Activated CD8-positive, alpha-beta memory T cell treated with anti-CD3 and anti-CD28 coated beads, Interleukin-2, amount 10 ng/mL, durations not matched to agents 7 days and 5 days (primary cell): ENCODE measurements at places on chromosomes 11 and 22.
A peak's percentile ranks its signal among the peaks of the same experiment; 100 is the strongest.

GRCh38 chr11:9138612-9139579, 47.5 kb upstream of the SCUBE2 start:
- DNase-seq, result no peak
- H3K4me1 ChIP-seq, result peaks cover 21% of the 10 kb centered on the region
- no peaks in the 10 kb centered on the region for H3K36me3 ChIP-seq

- H3K4me1 ChIP-seq, result peaks cover 57% of the 10 kb centered on the region
- peak overlapping the region; percentile 98 for H3K4me3 ChIP-seq
- H3K36me3 ChIP-seq, result peaks cover 46% of the 10 kb centered on the region
- DNase-seq, result no peak
Measured at GRCh38 chr22:30262112-30262511, 4.5 kb downstream of the OSM start.

- H3K4me1 ChIP-seq, result peaks cover 58% of the 10 kb centered on the region
- H3K36me3 ChIP-seq, result peaks cover 58% of the 10 kb centered on the region
- no peaks in the 10 kb centered on the region for H3K27me3 ChIP-seq
- H3K27ac ChIP-seq, result peak overlapping the region; percentile 79
- DNase-seq, result no peak
- H3K4me3 ChIP-seq, result no peak overlapping the region
Measured at GRCh38 chr11:3830730-3831129, 10.0 kb downstream of the RHOG start.

DNA sequence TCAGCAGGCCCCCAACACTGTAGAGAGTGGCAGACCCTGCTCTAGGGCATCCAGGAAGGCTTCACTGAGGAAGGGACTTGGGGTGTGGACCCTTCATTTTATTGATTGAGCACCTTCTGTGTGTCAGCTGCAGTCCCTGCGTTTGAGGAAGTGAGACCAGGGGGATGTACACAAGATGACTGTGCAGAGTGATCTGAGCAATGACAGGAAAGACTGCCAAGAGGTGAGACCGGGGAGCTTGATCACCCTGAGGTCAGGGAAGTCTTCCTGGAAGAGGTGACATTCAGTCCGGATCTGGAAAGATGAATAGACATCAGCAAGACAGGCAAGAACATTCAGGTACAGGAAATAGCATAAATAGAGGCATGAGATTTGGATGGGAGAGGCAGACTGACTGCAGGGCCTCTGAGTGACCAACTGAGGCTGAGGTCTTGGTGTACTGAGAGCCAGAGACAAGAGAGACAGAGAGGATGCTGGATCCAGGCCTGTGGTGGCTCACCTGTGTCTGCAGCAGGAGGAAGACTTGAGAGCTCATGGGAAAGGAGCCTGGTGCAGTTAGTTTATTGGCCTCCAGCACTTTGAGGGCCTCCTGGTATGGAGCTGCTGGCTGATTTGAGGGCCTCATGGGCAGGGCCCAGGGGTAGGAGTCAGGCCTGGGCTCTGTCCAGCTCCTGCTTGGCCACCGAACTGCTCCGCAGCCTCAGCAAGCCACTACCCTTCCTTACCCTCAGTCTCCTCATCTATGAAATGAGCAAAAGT, 5.2 kb downstream of the DGAT2 start:
- DNase-seq, result peak; percentile 67
- peaks cover 22% of the 10 kb centered on the region for H3K27me3 ChIP-seq
- H3K4me3 ChIP-seq, result no peak overlapping the region
- no peaks in the 10 kb centered on the region for H3K36me3 ChIP-seq
- H3K4me1 ChIP-seq, result peaks cover 40% of the 10 kb centered on the region
- peak overlapping the region; percentile 64 for H3K27ac ChIP-seq

- no peaks in the 10 kb centered on the region for H3K27me3 ChIP-seq
- H3K36me3 ChIP-seq, result no peaks in the 10 kb centered on the region
- no peak overlapping the region for H3K4me3 ChIP-seq
Measured at GRCh38 chr22:33887173-33887572, 33.1 kb downstream of the LARGE1 start.

DNA sequence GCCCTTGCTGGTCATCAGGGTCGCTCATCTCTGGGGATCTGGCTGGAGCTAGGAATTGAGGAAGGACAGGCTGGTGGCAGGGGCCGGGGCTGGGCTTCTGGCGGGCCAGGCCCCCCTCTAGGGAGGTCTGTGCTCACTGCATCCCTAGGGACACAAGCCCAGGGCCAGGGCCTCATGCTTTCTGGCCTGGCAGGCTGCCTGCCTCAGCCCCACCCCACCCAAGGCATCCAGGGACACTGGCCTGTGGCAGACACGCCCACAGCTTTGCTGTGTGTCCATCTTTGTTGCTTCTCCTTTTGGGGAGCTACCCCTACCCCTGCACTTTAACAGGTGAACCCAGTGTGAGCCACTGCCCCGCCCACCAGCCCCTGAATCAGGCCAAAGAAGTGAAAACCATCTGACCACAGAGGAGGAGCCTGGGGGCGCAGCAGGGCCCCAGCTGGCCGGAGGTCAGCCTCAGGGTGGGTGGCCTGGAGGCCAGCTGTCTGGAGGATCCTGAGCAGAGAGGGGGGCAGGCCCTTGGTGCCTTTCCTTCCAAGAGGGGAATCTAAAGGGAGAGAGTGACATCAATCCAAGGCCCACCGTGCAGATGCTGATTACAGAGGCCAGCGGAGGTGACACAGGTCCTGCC, 26.8 kb upstream of the CELSR1 start:
- DNase-seq, result no peak
- no peak overlapping the region for H3K27ac ChIP-seq
- H3K36me3 ChIP-seq, result no peaks in the 10 kb centered on the region
- H3K27me3 ChIP-seq, result no peaks in the 10 kb centered on the region

GRCh38 chr22:36073476-36073875, 44.9 kb upstream of the RBFOX2 start:
- H3K4me1 ChIP-seq, result no peaks in the 10 kb centered on the region
- no peak overlapping the region for H3K27ac ChIP-seq
- no peaks in the 10 kb centered on the region for H3K36me3 ChIP-seq
